Endothelial cell of umbilical vein (primary cell): ENCODE measurements at places on chromosomes 7 and 10.
A peak's percentile ranks its signal among the peaks of the same experiment; 100 is the strongest.

DNA sequence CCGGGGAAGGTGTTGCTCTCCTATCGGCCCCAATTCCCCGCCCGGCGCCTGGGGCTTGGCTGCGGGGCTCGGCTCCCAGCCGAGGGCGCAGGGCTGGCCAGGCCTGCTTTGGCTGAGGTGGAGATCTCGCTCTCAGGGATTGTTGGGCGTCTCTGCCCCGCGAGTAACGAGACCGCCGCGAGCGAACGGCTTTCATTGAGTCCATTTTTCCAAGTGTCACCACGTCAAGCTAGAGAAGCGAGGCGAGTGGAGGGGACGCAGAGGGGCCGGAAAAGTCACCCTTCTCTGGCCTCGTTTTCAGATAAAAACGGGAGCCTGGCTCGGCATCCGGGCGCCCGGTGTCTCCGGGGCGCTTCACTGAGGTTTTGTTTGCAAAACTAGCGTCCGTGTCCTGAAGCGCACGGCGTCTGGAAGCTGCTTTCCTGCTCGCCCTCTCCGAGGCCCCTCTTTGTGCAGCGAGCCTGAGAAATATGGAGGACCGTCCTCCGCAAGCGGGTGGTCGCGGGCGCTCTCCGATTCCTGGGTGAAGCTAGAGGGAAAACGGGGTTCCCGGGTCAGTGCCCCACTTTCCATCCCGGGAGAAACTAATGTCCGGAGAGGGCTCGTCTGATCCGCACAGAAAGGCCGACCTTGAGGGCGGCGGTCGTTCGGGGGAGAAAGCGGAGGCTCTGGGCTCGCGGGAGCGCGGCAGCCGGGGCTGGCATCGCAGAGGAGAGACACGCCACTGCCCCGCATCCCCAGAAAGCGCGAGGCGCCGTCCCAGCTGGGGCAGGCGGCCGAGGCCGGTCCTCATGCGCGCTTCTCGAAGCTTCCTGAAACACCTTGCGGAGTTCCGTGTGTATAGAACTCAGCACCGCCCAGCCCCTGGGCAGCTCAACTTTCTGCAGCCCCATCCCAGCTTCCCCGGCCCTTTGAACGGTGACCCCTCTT, 3.5 kb upstream of the EN2 start:
- no peak for DNase-seq

GRCh38 chr10:120732067-120732466, 119.1 kb upstream of the WDR11 start:
- peak; percentile 88 for DNase-seq

DNA sequence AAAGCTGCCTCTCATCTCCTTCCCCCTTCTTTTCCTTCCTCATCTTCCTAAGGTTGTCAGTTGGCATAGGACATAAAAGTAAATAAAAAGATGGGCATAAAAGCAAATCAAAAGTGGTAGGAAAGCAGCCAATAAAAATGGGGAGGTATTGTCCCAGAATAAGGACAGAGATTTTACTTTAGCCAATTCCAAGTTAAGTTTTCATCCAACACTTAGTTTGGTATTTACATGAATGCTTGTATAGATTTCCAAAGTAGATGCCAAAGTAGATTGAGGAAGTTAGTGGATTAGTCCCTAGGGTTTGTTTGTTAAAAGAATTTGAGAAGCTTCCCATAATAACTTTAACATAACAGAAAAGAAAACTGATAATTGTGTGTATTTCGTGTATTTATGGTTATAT, 33.7 kb downstream of the HDAC9 start:
- no peak for DNase-seq

DNA sequence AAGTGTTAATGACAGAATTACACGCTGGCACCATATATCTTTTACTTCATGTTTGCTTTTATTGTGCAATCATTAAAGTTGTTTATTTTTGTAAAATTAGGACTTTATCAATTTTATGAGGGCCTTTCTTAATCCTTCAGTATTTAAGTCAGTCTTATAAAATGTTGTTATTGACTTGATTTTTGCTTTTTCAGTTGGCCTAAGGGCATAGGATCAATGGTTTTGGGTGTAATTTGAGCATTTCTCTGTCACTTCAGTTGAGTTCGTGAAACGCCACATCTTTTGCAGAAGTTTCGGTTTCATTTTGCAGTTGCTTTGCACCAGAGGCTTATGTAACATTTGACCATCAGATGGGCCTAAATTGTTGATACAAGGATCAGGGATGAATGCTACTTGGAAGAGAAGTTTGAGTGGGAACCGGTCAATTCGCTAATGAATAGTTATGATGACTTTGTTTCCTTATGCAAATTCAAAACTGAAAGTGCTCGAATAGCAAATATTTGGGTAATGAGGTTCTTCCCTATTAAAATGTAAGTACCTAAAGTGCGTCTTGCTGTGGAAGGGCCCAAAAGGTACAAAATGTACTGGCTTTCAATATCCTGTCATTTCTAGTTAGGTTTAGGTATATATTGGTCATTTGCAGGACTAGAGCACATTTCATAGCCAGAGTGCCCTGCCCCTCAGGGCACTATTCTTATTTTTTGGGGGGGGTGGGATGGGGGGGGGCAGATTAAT, 340.9 kb downstream of the LRMDA start:
- DNase-seq: no peak
